ENCODE measurements at places on chromosomes 7 and 10.

- no peak for DNase-seq
These were observed 42.2 kb downstream of the XPNPEP1 start for GRCh38 chr10:109880886-109881768.

DNA sequence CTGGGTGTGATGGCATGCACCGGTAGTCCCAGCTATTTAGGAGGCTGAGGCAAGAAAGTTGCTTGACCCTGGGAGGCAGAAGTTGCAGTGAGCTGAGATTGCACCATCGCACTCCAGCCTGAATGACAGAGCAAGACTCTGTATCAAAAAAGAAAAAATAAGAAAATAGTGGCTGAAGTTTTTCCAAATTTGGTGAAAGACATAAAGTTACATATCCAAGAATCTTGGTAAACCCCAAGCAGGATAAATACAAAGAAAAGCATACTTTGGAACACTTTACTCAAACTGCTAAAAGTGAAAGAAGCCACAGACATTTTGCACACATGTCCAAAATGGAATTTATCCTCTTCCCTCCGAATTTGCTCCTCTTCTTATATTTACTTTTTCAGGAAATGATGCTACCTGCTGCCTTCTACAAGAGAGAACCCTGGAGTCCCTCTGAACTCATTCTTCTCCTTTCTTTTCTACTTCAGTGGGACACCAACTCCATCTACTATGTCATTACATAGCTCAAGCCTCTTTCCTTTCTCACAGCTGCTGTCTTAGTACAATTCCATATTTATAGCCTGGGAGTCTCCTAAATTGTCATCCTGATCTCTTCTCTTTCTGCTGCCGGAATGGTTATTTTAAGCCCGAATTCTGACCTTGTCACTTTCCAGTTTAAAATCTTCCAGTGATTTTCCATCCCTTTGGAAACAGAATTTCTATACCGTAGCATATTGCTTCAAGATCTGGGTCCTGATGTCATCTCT lies 17.3 kb upstream of the SMNDC1 start:
- DNase-seq, result no peak

DNA sequence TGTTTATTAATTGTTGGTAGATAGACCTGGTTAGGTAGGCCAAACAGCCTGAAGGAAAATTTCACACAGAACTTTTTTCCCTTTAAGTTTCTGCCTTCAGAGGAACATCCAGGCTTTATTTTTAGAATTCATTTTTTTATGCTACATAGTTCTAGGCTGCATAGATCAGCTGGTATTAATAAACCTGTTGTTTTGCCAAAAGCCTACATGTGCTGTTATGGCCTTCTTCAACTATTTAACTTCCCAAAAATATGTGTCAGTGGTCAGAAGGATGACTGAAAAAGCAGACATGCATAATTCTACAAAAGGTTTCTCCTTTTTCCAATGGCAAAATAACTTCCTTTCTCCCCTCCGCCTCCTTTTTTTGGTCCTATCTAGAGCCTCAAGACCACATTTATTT lies 303.0 kb upstream of the DKK1 start:
- no peak for DNase-seq

DNA sequence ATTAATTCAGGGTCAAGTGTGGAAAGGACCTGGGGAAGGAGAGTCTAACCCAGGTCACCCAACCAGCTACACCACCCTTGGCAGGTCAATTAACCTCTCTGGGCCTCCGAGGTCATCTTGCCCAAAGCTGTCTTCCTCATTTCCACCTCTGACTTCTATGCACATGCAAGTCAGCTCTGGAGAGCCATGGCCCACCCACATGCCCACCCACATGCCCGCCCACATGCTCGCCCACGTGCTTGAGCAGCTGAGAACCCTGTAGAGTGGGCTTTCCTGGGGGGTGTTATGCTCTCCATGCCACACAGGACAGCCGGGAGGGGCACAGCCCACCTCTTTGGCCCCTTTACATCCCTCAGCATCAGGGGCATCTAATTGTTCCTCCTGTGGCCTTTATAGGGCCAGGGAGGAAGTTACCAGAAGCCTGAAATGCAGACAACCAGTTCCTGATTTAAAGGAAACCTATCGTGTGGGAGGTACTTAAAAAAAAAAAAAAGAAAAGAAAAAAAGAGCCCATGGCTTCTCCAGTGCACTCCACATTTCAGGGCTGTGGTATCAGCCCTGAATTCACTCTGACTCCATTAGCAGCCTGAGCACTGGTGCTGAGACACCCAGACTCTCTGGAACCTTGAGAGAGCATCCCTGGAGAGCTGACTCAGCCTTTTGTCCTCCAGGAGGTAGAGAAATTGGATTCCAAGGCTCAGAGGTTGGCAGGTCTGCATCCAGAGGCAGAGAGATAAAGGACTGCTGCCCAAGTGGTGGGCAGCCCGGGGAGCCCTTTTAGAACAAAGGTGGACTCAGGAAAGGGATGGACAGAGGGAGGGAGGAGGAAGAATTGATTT lies 176.2 kb upstream of the ZMIZ1 start:
- DNase-seq, result no peak

DNA sequence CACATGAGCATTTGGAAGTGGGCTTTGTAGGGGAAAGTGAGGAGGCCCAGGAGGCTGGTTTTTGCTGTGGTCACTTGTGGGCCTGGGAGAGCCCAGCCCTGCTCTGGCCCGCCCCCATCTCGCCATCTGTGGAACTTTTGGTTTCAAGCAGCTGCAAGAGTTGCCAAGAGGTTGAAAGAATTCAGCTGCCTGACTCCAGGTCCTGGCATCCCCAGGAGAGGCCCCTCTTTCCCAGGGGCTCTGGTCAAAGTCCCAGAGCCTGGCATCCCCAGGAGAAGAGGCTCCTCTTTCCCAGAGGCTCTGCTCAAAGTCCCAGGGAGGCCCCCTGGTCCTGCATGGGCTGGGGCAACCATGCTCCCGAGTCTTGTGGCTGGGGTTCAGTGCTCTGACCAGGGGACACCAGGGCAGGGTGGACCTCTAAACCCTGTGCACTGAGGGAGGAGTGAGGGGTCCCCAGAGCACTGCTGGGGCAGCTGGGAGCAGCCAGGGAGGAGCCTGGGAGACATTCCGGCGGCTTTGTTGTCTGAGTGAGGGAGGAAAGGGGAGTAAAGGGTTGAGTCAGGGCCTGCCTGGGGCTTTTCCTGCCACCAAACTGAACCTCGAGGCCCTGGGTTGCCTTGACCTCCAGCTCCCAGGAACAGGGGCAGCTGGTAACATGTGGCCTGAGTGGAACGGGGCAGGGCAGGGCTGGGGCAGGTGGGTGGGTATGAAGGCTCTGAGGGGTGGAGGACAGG lies 27.7 kb upstream of the CSGALNACT2 start:
- peak; percentile 36 for DNase-seq

DNA sequence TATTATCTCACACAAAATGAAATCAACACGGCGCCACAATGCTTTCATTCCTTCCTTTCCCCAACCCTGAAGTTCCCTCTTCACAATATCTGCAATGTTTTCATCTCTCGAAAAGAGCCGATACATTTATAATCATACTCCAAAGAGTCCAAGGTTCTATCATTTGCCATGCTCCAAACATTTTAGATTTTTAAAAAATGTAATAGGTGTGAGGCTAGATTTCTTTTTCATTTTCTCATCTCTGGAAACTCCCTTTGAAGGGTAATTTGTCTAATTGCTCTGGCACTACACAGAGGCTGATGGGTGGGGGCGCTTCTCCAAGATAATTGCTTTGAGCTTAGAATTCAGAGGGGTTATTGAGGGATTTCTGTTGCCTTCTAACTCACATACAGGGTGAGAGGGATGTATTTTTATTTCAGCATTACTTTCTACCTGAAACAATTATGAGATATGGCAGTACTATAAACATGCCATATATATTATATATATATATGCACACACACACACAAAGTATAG lies 4.9 kb downstream of the DLX5 start:
- no peak for DNase-seq

DNA sequence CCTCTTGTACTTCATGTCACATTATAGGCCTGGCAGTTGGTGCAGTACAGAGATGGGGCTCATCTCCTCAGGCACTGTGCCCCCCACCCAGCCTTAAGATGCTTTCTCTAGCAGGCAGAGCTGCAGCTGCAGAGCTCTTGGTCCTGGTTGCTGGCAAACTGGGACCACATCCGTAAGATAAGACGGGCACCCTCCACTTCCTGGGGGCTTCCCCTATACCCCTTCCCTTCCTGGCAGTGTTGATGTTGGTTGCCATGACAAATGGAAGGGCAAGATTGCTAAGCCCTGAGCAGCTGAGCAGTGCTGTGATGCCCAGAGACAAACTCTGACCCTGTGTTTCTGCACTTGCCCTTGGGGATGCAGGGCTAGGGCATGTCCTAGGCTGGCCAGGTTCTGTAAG lies 103.4 kb upstream of the ANLN start:
- no peak for DNase-seq

DNA sequence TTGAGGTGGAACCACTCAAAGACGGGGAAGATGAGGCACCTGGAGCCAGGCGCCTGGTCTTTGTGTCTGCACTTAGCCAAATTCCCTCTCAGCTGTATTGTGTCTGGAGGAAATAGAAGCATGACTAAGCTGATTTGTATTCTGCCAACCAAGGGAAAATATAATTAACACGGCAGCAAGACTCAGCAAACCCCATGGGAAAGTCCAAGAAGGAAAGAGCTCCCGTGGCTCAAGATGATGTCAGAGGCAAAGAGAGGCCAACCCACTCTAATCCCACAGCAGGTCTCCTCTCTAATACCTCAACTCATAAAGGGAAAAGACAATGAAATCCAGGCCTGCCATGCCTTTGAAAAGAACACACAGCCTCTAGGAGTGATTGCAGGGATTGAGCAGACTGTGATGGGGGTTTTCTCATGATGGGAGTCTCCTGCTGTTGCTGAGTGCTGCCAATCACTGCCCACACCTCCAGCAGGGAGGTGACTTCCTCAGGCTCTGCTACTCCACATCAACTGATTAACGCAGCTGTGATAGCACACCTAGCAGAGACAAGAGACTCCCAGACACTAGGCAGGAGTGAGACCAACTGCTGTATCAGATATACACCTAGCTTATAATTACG lies 255.5 kb upstream of the C7orf33 start:
- DNase-seq, result no peak

- DNase-seq, result no peak
These were observed 360.4 kb downstream of the CXCL12 start for GRCh38 chr10:44024356-44025116.

- no peak for DNase-seq
These were observed 18.8 kb downstream of the DNAJC2 start for GRCh38 chr7:103325744-103326143.

GRCh38 chr10:14609178-14609577 lies 165.5 kb downstream of the FAM107B start:
- no peak for DNase-seq

DNA sequence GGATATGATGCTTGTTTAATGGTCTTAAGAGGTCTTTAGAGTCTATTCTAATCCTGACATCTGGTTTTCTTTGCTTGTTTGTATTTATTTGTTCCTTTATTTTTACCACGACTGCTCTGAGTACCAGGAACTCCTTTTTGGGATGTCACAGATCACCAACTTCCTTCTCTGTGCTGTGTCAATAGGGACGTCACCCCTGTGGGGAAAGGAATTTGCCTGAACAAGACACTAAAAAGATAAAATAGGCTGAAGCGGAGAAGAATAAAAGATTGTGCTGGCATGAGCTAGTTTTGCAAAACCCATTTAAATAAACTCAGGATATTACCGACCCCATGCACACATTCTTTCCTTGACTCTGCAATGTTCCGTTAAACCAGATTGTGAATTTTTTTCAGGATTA lies 27.7 kb downstream of the MGMT start:
- DNase-seq, result no peak

GRCh38 chr10:104268713-104269645 lies at the start of gene GSTO2:
Gene GSTO2 (plus strand): TSS chr10:104269184. CDS start chr10:104274916, 5,732 bp downstream.
- peak; percentile 98 for DNase-seq

DNA sequence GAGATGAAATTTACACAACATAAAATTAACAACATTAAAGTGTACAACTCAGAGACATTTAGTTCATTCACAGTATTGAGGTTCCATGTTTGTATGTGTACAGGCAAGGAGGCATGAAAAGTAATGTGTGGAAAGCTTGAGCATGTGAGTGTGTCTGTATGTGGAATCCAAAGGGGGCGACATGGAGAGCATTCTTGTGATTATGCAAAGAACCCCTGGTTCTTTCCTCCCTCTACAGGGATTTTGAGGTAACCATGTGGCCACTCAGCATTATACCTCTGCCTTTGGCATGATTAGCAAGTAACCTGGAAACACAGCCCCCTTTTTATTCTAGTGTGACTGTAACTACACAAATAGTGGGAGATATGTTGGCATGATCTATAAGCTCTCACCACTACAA lies 21.0 kb downstream of the OR2F1 start:
- no peak for DNase-seq

DNA sequence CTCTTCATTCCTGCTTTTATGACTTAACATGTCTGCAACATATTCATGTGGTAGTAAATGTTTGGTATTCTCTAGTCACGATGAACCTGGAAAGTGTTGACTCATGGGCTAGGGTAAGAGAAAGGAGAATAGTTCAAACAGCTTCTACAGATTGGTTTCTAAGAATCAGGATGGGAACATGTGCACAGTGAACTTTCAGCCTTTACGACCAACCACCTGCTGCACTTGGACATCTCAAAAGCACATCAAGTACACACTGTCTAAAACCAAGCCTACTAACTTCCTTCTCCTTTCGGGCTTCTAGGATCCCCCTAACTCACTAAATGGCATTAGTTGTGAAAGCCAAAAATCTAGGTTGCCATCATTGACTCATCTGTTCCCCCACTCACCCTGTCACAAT lies 85.5 kb downstream of the CUL2 start:
- no peak for DNase-seq

- DNase-seq, result no peak
These were observed 35.8 kb upstream of the BHLHA15 start for GRCh38 chr7:98175260-98175940.

GRCh38 chr10:71804077-71804476 lies 30.8 kb upstream of the VSIR start:
- DNase-seq, result no peak

DNA sequence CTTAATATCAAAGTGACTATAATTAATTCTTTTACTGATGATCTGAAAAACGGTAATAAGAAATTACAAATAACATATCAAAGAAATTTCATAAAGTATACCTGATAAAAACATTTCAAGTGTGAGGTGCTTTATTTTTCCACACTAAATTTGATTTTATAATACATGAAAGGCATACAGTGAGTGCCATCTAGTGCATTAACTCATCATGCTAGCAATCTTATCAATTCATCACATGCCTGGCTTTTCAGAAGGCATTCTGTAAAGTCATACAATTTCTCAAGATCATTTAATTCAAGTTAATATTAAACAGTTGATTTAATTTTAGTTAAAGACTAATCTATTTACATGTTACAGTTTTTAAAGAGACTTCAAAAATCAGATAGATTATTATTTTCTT lies 1020.9 kb downstream of the GATA3 start:
- no peak for DNase-seq

GRCh38 chr10:103839519-103839871 lies 15.9 kb downstream of the SH3PXD2A start:
- DNase-seq, result no peak

DNA sequence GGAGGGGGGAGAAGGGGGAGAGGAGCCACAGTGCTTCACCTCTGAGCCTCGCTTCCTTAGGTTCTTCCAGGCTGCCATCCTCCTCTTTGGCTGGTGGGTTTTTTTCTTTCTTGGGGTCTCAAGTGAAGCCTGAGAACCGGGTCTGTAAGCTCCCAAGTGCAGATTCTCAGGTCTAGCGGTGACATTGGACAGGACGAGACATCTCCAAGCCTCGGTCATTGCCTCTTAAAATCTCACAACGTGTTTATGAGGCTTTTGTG lies 817 bp upstream of the IL15RA start:
- no peak for DNase-seq

GRCh38 chr10:58041901-58042300 lies 225.8 kb downstream of the IPMK start:
- DNase-seq, result no peak

- DNase-seq, result no peak
These were observed 581.7 kb downstream of the REEP3 start for GRCh38 chr10:64102916-64103315.

- no peak for DNase-seq
These were observed 42.0 kb downstream of the SP4 start for GRCh38 chr7:21469894-21470293.

Measured in GM19239 (cell line).